ENCODE measurements at places on chromosomes 5 and 9.

GRCh38 chr5:151374539-151374938 is 27.2 kb upstream of the SLC36A2 start:
- no peak for DNase-seq

DNA sequence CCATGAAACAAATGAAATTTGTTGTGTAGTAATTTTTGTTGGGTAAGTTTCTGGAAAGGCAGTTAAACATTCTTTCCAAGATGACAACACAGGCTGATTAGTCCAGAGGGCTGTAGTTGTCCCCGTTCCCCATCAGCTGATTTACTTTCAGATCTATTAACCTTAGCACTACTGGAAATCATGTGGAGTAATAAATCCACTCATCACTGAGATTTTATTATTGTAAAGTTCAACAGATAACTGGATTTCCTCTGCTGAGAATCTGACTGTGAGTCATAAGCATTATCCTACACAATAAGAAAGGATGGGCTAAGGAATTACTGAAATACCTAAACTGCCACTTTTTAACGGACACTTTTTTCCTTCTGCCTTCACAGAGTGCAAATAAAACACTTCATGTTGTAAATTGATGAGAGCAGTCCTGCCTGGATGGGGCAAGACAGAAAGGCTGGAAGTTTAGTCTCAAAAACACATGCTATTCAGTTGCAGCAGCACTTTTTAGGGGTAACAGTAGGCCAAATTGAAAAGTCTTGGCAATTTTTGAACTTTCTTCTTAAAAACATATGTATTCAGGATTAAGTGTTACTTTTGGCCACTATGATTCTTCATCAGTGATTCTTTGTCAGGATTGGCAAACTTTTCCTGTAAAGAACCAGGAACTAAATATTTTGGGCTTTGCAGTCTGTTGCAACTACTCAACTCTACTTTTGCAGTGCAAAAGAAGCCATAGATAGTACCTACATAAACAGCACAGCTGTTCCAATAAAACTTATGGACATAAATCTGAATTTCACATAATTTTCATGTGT is 7.0 kb downstream of the STOM start:
- DNase-seq = no peak

- no peak for DNase-seq
Measured at GRCh38 chr9:76588316-76588715, 129.3 kb downstream of the GCNT1 start.

DNA sequence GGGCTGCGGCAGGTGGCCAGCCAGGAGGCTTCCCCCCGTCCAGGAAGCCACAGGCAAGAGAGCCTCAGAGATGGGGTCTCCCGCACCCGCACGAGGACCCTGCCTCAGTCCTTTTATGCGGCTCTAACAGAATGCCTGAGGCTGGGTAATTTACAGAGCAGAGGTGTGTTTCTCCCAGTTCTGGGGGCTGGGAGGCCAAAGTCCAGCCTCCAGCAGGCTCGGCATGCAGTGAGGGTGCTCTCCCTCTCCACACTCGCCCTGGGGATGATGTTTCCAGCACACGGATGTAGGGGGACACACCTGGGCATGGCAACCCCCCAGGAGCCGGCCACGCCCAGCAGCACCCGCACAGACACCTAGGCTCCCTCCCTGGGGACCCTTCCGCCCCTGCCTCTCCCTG is 95.4 kb upstream of the PPP1R26 start:
- DNase-seq = no peak

DNA sequence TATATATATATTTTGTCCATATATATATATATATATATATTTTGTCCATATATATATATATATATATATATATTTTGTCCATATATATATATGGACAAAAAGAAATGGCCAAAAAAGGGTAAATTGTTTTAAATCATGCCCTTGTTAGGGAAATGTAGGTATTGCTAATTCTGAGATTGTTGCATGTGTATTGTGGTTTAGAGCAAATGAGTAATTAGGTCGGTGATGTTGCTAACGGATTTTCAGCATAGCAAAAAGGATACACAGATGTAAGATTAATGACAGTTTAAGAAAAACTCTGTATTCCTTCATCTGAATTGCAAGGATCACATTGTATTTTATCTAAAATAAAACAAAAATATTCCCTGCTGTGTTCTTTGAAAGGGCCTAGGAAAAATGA is 40.2 kb downstream of the OSTF1 start:
- DNase-seq = no peak

DNA sequence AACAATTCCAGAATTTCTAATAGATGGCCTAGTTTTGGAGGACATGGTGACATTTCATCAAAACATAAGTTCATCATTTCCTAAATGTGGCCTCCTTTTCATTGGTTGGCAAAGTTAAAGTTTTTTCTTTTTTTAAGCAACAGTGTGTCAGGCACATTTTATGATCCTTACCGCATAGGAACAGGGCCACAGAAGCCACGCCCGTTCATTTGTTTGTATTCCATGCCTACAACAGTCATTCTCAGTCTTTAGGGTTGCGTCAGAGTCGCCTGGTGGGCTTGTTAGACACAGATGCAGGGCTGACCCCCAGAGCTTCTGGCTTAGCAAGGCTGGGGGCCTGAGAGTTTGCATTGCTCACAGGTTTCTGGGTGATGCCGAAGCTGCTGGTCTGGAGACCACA is 130.2 kb downstream of the HSD17B3 start:
- no peak for DNase-seq

DNA sequence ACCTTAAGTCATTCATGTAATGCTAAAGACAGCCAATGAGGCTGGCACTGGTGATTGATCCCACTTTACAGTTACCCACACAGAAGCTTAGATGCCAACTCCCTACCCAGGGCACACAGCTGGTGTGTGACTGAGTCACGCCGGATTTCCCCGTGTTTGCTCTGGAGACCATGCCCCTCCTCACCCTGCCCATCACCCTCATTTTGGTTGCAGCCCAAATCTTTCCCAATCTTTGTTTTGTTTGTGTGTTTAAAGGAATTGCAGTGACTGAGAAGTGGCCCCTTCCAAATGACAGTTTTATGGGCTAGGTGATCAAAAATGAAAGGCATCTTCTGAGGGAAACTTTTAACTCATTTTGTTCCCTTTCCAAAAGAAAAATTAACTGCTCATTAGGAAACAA is 10.9 kb downstream of the FBXL7 start:
- DNase-seq = no peak

- no peak for DNase-seq
Measured at GRCh38 chr5:87120518-87121303, 147.0 kb upstream of the RASA1 start.

DNA sequence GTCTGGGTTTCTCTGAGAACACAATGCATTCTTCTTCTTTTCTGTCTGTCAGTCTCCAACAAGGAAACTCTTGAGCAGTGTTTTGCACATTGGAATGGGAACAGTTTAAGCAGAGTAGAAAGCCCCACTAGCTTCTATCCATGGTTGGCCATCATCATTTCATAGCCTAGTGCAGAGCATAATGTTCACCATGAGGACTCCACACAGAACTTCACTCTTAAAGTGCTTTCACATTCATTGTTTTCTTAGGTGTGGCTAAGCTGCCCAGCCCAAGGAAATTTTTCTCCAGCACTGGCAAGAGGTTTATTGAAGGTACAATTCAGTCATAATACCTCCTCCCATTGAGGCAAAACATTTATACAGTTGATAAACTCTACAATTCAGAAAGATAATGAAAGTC is 503.0 kb upstream of the CD180 start:
- DNase-seq = no peak

- no peak for DNase-seq
Measured at GRCh38 chr5:79330071-79330470, 94.1 kb downstream of the JMY start.

GRCh38 chr9:33175649-33176325 is 8.7 kb upstream of the B4GALT1 start:
- DNase-seq = no peak

DNA sequence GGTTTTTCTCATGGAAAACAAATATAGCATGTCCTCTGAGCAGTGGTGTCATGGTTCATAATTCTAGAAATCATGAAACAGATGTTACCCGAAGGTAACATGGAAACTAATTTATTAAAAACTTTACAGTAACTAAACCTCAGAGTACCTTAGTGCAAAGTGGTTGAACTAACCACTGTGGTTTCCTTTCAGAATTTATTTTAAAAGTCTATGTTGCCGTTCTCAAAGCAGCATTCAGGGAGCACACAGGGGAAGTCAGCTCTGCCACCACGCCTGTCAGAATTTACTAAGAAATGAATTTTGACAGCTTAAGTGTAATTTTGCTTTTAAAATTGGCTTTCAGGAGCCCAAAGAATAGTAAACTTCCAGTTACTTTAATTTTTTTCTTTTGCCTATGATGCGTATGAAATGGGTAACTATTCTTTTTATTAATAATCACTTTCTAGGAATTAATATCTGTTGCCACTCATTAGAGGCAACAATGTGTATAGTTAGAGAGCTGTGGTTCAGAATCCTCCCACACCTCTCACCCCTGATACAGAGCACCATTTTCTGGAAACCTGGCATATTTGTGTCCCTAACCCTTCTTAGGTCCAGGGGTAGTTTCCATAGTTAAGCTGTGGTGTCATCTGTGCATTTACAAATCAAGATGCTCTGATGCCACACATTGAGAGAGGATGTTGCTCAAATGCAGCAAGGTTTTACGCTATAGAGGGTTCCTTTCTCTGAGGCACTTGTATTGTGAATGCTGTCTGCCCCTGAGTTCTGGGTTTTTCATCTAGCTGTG is 202.6 kb downstream of the ZSWIM6 start:
- no peak for DNase-seq

GRCh38 chr5:181220178-181220515 is 2.9 kb upstream of the TRIM41 start:
- DNase-seq = no peak
